ENCODE measurements at places on chromosomes 16 and 17.
A peak's percentile ranks its signal among the peaks of the same experiment; 100 is the strongest.

DNA sequence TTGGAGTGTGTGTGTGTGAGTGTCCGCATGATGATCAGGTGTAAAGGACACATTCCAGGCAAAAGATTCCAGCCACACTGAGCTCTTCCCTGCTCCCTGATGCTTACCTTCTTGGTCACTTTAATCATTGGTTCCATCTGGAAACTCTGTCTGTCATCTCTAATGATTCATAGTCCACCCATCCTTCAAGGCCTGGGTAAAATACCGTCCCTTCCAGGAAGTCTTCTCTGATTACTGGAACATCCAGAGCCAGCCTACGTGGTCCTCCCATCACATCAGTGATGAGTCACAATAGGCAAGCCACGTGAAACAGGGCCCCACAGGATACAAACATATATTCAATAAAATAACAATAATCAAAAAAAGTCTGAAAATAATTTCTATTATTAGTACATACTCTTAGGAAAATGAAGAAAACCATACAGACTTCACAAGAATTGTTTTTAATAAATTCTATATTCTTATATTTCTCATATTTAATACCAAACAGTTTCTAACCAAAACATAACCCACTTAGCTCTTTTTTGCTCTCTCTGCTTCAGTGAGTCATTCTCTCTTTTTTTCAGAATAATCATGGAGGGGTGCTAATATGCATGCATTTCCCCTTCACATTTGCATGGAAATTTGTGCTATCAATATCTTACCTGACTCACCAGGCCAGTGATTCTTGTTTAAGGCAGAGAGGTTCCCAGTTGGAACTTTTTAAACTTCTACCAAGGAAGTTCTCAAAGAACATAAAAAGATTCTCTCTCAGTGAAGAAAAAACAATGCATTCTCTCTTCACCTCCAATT is 263.2 kb downstream of the TOX3 start:
- no peak for DNase-seq

DNA sequence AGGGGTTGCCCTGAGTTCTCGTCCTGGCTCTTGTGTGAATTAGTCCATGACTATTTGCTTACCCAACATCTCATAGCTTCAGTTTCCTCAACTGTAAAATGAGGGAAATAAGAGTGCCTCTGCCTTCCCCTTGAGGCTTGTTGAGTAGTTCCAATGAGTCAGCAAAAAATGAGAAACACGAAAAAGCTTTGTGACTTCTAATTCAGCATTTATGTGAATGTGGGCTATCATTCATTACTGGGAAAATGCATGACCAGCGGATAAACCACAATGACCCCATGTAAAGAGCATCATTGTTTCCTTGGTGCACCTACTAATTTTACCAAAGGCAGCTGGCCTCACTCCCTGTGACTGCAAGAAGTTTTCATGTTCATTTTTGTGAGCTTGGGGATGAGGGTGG is 374.6 kb upstream of the HSBP1 start:
- DNase-seq, result no peak

- DNase-seq, result no peak
These were observed 4.0 kb downstream of the ITGAD start for GRCh38 chr16:31397096-31397660.

GRCh38 chr17:31379597-31380205 is 11.8 kb upstream of the RAB11FIP4 start:
- no peak for DNase-seq

DNA sequence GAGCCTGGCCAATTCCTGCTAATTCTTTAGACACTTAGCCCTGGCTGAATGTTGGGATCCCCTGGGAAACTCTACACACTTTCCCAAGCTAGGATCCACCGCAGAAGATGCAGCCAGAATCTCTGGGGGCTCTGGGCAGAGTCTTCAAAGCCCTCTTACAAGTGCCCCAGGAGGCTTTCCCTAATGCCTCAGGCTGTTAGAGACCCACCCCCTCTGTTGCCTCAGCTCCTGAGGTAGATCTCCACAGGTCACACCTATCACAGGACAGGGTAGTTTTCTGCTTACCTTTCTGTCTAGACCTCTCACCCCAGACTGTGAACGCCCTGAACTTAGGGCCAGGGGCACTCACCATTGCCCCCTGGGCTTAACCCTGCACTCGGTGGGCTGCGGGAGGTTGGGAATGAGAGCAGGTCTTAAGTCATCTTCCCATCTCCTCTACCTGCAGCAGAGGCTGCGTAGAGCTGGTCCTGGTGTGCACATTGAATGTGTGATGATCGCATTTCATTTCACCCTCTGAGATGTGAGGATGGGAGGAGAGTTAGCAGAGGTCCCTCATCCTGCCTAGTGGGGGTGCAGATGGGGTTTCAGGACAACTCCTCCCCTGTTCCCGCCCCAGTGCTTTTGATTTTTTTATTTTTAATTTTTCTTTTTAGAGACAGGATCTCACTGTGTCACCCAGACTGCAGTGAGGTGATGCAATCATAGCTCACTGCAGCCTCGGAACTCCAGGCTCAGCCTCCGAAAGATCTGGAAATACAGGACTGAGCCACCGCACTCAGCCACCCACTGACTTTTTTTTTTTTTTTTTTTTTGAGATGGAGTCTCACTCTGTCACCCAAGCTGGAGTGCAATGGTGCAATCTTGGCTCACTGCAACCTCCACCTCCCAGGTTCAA is 89.0 kb upstream of the LHX1 start:
- DNase-seq, result no peak

DNA sequence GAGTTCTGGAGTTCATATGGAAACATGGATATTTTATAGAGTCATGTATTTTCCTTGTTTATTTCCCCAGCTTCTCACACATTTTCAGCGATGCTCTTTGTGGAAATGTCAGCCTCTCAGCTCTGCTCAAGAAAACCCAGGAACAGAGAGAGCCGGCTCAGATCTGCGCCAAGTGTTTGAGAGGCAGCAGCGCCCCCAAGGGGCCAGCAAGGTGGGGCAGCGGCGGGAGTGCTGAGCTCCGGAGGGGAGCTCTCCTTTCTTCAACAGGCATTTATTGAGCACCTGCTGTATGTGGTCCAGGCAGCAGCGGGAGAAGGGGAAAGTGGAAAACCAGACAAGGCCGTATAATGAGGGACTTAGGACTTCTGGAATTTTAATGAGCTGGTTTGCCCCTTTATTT is 421.1 kb upstream of the C16orf82 start:
- no peak for DNase-seq

GRCh38 chr16:68406458-68407152 is 41.7 kb downstream of the SMPD3 start:
- DNase-seq, result peak; percentile 27

GRCh38 chr17:17561408-17562145 is 29.9 kb downstream of the PEMT start:
- DNase-seq, result peak; percentile 83

DNA sequence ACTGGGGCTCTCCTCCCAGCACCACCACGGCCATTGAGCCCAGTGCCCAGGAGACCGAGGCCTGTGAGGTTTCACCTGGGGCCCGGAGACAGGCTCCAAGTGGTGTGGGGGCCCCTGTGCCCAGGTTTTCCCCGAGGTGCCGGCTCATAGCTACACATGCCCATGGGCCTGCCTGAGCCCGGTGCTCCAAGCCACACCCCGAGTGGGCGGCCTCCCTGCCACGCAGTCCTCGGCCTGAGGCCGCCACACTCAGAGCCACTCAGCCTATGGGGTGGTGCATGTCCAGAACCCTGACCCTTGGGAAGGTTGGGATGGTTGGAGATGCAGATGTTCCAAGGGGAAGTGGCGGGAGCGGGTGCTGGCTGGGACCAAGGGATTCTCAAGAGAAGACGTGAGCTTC is 24.1 kb downstream of the JPH3 start:
- no peak for DNase-seq

- no peak for DNase-seq
These were observed 116.3 kb downstream of the USP22 start for GRCh38 chr17:20926532-20926931.

- no peak for DNase-seq
These were observed 19.3 kb downstream of the MPRIP start for GRCh38 chr17:17061516-17061915.

DNA sequence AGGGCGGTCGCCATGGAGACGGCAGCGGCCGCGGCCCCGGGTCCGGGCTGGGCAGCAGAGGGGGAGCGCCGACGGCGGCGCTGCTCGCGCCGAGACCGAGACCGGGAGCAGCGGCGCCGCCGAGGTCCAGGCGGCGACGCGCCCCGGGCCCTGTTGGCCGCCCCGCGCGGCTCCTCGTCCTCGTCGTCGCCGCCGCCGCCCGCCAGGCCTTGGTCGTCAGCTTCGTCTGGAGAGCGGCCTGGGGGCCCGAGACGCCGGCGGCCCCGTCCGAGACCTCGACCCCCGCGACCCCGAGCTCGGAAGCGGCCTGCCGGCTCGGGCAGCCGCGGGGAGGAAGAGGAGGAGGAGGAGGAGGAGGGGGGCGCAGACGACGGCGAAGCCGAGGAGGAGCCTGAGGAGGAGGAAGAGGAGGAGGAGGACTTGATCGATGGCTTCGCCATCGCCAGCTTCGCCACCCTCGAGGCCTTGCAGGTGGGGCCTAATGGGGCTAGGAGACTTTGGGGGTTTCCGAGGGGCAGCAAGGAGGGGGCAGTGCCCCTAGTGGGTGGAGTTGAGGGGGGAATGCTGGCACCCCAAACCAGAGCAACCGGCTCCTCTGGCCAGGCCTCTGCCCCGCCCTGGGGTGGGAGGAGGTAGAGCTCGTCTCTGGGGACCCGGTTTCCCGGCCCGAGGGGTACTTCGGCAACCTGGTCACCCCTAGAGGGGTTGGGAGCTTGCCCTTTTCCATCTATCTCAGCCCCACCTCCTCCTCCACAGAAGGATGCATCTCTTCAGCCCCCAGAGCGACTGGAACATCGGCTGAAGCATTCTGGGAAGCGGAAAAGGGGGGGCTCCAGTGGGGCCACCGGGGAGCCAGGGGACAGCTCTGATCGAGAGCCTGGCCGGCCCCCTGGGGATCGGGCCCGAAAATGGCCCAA is 1.5 kb downstream of the FBRS start:
- no peak for DNase-seq

- DNase-seq, result no peak
These were observed 39.1 kb upstream of the ADGRG1 start for GRCh38 chr16:57589374-57589773.

GRCh38 chr16:11491524-11491923 is 95.2 kb downstream of the LITAF start:
- no peak for DNase-seq

- DNase-seq, result no peak
These were observed 5.9 kb upstream of the CBLN1 start for GRCh38 chr16:49287572-49287971.

- no peak for DNase-seq
These were observed 19.0 kb downstream of the CCDC57 start for GRCh38 chr17:82193520-82194220.

DNA sequence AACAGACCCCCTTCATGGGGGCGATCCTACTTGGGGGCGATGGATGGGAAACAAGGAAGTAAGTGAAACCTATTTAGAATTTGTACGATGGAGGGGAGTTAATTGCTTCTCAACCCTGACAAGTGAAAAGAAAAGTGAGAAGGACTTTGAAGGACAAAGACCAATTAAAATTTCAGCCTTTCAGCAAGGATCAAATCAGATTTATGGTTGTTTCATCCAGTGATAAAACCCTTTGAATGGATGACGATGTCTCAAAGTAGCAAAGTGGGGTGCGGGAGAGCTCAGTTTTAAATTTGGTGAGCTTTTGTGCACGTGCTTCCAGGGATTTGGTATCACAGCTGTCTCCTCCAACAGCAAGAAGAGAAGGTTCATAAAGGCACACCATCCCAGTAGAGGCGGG is 51.7 kb downstream of the CMIP start:
- no peak for DNase-seq

DNA sequence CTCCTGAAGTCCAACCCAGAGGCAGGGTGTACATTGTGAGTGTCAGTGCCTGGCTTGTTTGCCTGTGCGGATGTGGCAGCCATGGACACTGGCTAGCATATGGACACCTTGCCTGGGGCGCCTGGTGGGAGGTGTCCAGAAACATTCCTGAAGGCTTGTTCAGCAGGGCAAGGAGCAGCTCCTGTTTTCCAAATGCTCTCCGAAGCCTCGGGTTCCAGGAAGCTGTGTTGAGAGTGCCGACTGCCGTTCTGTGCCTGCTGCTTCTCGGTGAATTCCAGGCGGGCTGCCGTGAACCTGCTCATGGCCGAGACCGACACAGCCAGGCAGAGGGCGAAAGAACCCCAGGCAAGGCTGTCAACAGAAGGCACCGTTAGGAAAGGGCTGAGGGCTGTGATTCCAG is 10.9 kb upstream of the DHRS7C start:
- DNase-seq, result no peak

GRCh38 chr17:8806926-8807550 is 7.9 kb upstream of the MFSD6L start:
- no peak for DNase-seq

- DNase-seq, result no peak
These were observed 13.2 kb upstream of the NAGLU start for GRCh38 chr17:42522798-42523278.

DNA sequence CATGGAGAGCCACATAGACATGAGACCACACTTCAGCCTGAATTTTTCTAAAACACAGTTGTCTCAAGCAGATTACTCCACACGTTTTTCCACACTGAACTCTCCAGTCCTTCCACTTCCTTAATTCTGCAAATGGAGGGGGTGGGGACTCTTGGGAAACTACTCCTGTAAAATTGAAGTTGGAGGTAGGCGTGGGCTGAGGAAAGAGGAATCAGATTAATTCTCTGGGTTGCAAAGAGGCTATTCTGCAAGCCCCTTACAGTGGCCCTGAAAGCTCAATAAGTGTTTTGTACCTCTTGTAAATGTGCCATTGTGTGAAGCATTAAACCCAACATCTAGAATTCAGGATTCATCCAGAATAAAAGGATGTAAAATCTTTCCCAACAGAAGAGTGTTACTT is 9.6 kb downstream of the MARVELD3 start:
- no peak for DNase-seq

DNA sequence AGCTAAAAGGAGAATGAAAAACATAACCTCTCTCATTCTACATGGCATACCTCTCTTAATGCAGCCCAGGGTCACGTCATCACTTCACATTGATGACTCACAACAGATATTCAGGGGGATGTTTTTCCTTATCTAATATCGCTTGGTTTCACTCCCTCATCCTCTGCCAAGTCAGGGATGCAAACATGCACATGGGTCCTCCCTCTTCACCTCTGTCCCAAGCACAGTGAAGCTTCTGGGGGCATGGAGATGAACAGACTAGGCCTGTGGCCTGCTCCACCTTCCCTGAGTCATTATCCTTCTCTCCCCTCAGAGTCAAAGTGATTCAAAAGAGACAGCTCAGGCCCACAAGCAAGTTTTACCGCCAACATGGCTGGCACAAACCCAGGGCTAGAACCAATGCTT is 2.3 kb upstream of the MT2A start:
- no peak for DNase-seq

- no peak for DNase-seq
These were observed 18.0 kb downstream of the EMP2 start for GRCh38 chr16:10562361-10562899.

GRCh38 chr17:49397586-49397985 is 17.1 kb downstream of the PHB1 start:
- DNase-seq, result no peak
